ENCODE measurements at places on chromosomes 3 and 15. TPM values are rescaled to one million over a fixed set of nuclear protein-coding genes. Genes with fewer than 3 reads are reported as not detected.
A peak's percentile ranks its signal among the peaks of the same experiment; 100 is the strongest.

DNA sequence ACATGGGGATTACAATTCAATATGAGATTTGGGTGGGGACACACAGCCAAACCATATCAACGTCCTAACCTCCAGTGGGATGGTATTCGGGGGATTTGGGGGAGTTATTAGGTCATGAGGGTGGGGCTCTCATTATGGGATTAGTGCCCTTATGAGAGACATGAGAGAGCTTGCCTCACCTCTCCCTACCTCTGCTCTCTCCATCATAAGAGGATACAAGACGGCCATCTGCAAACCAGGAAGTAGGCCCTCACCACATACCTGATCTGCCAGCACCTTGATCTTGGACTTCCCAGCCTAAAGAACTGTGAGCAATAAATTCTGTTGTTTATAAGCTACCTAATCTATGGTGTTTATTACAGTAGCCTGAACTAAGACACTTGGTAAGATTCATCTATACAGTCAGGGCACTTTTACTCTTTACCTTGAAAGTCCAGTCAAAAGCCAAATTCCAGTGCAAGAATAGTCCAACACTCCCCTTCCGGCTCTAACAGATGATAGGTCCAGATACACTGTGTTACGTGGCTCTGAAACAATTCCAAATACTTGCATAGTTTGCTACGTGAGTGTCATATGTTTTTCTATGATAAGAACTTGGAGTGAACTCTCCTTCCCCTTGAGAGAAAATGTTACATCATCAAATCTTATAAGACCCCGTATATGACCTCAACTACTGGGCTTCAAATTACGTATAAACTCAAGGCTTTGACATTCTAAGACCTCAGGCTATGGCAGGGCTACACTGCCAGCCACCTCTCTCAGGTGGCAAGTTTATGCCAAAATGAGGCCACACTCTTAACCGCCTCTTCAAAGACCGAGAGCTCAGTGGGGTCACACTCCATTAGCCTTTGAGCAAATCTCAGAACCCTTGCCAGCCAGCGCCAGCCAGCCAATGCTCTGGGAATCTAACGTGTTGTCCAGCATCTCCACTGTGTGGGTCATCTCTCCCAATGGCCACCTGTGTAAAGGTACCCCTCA is 129.9 kb downstream of the XXYLT1 start:
- no peak for DNase-seq

DNA sequence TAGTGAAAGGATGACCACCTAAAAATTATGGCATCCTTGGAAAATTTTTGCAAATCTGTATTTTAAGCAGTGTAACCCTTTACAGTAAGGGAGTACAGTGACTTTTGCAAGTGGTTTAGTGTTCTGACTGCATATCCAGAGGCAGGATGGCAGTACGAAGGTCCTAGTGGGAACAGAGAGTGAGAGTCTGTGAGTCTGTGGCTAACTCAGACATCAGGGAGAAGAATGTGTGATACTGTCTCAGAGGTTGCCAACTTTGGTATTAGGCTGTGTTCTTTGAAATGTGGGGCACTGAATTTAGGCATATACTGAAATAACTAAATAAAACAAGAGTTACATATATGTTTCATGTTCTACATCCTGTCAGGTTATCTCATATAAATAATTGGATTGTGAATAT is 25.7 kb downstream of the PRKCI start:
- no peak for DNase-seq

DNA sequence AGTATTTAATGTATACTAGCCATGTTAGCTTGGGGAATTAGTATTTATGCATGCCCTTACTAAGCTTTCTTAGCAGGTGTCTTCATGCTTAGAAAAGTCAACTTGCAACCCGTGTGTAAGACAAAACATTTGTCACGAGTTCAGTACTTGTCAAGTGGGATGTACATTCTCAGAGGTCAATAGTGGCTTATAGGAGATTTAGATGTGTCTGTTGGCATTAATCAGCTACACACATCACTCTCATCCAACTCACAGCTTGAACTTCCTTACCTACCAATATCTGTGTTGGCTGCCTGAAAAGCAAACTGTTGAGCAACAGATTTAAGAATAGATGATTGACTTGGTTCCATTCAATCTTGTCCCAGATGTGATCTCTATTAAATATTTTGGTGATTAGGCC is 109.5 kb downstream of the ROBO2 start:
- DNase-seq: no peak

DNA sequence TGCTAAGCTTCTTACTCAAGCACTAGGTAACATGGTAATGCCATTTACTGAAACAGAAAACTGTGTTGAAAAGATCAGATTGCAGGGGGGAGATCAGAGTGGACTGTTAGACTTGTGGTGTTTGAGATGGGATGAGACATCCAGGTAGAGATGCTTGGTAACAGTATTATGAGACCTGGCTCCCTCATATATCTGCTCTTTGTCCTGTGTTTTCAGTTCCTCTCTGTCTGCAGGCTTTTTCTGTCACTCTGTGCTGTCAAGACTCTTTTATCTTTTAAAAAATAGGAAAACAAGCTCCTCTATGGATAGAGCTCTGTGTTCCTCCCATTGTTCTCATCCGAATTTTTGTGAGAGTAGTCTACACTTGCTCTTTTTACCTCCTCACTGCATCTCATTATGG is 48.1 kb downstream of the CALML4 start:
- no peak for DNase-seq

DNA sequence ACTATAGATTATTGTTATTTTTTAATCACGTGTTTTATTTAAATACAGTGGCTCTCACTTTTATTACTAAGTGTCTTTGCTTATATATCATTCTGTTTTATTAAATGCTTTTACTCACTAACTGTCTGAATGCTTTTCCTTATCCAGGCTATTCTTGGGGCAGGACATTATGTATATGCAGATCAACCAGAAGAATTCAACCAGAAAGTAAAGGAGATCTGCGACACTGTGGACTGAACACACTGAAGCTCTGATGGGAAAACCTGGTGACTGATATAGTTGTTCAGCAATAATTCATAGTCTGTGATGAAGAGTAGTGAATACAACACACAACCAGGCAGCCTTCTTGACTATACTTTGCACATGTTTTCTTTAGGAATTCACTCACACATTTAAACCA is 27.6 kb downstream of the ABHD5 start:
- DNase-seq: no peak

- no peak for DNase-seq
Observed at GRCh38 chr3:17201538-17201937, 316.8 kb downstream of the PLCL2 start.

GRCh38 chr3:8485943-8486342 is 15.7 kb upstream of the LMCD1 start:
- no peak for DNase-seq

- no peak for DNase-seq
Observed at GRCh38 chr3:118101891-118102290, 932.8 kb downstream of the IGSF11 start.

DNA sequence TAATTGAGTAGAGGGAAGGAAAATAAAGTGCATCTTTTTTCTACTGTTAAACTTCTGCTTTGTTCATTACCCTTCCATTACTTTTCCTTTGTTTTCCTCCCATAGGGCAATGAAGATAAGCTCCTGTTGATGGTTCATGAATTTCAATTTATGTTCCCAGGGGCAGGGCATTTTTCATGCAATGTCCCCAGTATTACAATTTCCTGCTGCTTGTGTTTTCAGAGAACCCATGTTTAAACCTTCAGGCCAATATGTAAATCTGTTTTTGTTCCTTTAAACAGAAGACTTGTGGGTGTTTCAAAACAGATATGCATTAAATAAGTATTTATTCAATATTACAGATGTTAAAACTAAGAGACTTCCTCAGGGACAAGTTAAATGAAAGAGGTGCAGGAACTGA is 834.5 kb downstream of the ZPLD1 start:
- DNase-seq: no peak

- DNase-seq: no peak
Observed at GRCh38 chr3:65836047-65836446, 202.7 kb downstream of the MAGI1 start.

DNA sequence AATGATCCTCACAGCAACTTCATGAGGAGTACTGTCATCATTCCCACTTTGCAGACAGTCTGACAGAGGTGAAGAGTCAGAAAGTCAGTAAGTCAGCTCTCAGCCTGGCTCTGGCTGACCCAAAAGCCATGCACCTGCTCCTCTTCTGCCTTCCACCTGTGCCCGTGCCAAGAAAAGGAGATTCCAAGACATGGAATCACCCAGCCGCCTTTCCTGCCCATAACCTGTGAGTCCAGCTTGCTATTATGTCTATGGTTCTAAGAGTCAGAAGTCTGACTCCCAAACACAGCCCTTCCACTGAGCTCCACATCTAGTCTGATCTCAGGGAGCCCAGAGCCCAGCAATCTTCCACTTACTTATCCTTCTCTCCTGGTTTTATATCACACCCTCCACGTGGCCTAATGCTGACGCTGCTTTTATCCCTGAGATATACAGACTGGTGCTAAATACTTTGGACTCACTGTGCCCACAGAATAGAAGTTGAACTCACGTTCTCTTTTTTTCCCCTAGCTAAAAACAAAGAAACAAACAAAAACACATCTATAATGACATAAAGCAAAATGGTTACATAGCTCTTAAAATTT is 66.0 kb downstream of the PLD1 start:
- DNase-seq: no peak

DNA sequence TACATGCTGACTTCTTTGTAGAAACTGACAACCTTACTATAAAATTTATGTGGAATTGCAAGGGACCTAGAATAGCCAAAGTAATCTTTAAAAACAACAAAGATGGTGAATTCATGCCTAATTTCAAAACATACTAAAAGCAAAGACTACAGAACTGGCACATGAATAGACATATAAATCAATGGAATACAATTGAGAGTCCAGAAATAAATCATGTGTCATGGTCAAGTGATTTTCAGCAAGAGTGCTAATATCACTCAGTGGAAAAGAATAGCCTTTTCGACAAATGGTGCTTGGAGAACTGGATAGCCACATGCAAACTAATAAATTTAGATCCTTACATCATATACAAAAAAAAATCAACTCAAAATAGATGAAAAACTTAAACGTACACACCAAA is 8.7 kb downstream of the IMPG2 start:
- no peak for DNase-seq

GRCh38 chr15:29352402-29352801 is 82.8 kb upstream of the NSMCE3 start:
- no peak for DNase-seq

GRCh38 chr3:8255725-8256124 is 245.9 kb upstream of the LMCD1 start:
- no peak for DNase-seq

- DNase-seq: no peak
Observed at GRCh38 chr3:127419182-127419581, 131.3 kb upstream of the PRR20G start.

DNA sequence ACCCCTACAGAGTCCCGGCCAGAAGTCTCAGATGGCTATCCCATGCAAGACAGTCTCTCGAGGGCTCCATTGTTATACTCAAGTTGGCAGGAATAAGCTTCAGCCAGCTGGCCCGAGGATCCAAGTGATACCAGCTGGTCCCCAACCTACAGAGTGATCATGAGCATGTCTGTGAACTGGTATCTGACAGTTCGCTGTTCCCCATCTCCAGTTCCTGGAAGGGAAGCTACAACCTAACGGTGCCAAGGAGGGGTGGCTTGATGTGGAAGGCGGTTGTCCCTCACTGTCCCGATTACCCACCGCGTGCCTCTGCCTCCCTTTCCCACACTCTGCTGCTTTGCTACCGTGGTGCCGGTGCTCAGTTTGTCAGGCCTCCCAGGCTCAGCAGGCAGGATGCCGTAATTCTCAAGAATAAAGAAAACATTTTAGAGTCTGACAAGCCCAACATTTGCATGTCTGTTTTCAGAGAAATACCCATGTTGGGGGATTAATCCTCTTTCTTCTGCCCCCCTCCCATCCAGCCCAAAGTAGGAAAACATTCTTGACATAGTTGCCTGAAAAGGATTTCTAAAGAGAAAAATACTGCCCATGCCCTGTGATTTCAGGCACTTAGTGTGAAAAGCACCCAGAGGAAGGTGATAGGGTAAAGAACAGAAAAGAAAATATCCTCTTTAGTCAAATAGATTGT is 49.4 kb upstream of the HES1 start:
- DNase-seq: no peak

- DNase-seq: no peak
Observed at GRCh38 chr3:79247725-79248043, 520.1 kb downstream of the ROBO1 start.

- no peak for DNase-seq
Observed at GRCh38 chr3:81749265-81749664, 12.2 kb downstream of the GBE1 start.

GRCh38 chr3:119580067-119580760 is 922 bp downstream of the ADPRH start:
- DNase-seq: no peak

- peak; percentile 99 for DNase-seq
Observed at GRCh38 chr15:82540055-82540983, at the start of gene RPS17. Gene RPS17 (minus strand): TSS chr15:82540457. CDS start chr15:82540428, 29 bp downstream.

DNA sequence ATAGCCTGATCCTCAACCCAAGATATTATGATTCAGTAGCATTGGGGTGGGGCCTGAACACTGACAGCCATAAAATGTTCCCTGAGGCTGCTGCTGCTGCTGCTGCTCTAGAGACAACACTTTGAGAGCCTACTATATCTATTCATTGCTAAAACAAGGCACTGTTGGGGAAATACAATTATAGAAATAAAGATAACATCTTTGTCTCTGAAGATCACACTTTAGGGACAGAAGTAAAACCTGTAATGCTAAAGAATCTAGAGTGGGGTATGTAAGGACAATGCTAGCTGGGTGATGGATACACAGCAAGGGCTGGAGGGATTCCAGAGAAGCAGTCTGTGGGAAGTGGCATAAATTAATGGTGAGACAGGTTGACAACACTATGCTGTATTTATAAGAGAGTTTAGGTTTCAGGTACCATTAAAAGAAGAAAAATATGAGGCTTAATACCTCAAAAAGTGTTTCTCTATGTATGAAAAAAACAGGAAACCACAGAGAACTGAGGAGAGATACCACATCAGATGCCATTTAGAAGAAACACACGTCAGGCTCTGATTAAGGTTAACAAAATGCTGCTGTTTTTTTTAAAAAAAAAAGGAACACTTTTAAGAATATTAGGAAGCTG is 115.9 kb downstream of the CBLB start:
- no peak for DNase-seq

DNA sequence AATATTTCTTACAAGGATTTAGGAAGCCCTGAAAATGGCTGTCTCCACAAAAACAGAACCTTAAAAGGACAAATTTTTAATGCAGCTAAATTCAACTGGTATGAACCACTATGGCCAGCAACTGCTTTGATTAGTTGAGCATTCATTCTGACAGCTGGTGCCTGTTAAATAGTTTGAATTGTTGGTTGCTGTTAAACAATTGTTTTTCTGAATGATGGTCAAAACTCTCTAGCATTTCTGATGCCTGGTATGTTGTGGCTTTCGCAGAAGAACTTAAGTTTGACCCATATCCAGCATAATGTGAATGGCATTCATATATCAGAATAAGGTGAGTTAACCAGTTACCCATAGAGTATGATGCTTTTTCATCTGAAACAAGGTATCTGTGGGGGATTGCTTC is 138.4 kb downstream of the MEIS2 start:
- no peak for DNase-seq

The ADCY5 gene
- total RNA-seq: 2.2 TPM

The KNG1 gene
- total RNA-seq: not detected

The TM6SF1 gene
- 0.16 TPM for total RNA-seq

The ARPP19 gene
- total RNA-seq: 208 TPM

The C2CD4B gene
- total RNA-seq: not detected

The ISG20 gene
- 1.1 TPM for total RNA-seq

The CHP1 gene
- 72.7 TPM for total RNA-seq

The INKA1 gene
- 17.3 TPM for total RNA-seq

The CHRD gene
- 3.2 TPM for total RNA-seq

The PDE12 gene
- 20.0 TPM for total RNA-seq

The PRTG gene
- total RNA-seq: 322 TPM

The AADACL2 gene
- not detected for total RNA-seq

The RTP3 gene
- total RNA-seq: not detected

All from neural crest cell (in vitro differentiated cells).